Pulmonary artery endothelial cell (primary cell): ENCODE measurements at places on chromosomes 1 and 21. TPM values are rescaled to one million over a fixed set of nuclear protein-coding genes. Genes with fewer than 3 reads are reported as not detected.

GRCh38 chr1:169886422-169886821, 7.3 kb downstream of the SCYL3 start:
- no peak for DNase-seq

GRCh38 chr1:174968750-174969244, 30.9 kb upstream of the CACYBP start:
- DNase-seq = peak; percentile 17

DNA sequence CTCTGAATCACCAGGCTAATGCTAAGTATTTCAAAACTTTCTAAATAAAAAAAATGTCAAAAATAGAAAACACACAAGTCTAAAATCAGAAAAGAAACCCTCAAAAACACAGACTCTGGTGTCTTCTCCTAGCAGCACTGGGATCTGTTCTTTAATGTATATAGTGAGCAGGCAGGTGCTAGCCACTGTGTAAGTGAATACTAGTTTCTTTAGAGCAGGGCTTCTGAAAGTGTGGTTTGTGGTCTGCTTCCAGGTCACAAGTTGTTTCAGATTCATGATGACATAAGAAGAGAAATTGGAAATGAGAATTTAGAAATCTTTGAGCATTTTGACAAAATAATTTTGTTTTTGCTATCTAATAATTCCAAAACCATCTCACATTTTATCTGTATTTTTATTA, 763.1 kb downstream of the USP25 start:
- DNase-seq = no peak

- DNase-seq = no peak
Measured at GRCh38 chr1:85283475-85284199, 7.2 kb upstream of the BCL10 start.

DNA sequence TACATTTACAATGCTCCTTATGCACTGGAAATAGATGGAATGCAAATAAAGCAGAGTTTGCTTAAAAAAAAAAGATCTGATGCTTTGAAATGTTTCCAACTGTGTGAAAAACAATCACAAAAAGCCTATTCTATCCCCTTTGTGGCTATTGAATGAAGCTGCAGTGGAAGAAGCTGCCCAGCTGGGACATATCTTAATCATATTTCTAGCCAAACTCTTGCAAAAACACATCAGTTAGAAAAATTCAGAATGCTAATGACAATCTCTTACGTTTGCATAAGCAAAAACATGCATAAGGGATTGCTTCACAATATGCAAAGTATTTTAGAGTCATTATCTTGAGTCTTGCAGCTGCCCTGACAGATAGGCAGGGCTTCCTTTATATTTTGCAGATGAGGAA, 526.4 kb upstream of the USP24 start:
- no peak for DNase-seq

- DNase-seq = no peak
Measured at GRCh38 chr1:198297281-198297680, 140.5 kb downstream of the NEK7 start.

DNA sequence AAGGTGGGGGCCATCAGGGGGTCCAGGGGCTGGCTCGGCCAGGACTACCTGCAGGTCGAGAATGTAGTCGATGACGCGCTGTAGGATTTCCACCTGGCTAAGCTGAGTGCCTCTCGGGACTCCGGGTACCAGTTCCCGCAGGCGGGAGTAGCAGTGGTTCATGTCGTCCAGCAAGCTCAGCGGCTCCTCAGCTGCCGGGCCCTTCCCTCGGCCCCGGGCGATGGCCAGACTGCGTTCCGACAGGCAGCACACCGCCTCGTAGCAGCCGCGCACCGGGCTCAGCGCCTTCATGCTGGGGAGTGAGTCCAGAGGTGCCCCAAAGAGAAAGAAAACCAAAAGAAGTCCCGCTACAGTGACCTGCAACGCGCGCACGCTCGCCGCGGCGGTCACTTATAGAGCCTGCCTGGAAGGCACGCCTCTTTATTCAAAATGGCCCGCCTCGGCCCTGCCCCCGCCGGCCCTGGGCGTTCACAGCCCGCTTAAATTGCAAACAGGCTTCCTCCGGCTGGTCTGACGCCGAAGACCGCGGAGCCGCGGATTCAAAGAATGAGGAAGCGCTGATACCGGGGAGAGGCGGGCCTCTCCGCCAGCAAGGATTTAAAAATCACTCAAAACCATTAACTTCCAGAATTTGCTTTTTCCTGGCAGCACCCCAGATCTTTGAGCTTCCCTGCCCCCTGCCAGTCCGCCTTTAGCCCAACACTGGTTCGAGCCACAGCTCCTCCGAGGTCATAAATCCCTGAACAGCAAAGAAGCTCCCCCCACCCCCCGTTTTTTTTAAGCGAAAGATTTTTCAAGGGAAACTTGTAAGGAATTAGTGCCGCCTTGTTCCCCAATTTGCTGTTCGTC, at the start of gene ID3:
Gene ID3, minus strand, starts transcription at position 366 of the 849 bp plus-strand sequence. Its CDS starts 75 bp downstream, at position 291.
- DNase-seq = peak; percentile 91

GRCh38 chr1:11610629-11611180, 43.5 kb downstream of the FBXO2 start:
- DNase-seq = no peak

GRCh38 chr1:32967888-32968568, 3.4 kb upstream of the RNF19B start:
- no peak for DNase-seq

DNA sequence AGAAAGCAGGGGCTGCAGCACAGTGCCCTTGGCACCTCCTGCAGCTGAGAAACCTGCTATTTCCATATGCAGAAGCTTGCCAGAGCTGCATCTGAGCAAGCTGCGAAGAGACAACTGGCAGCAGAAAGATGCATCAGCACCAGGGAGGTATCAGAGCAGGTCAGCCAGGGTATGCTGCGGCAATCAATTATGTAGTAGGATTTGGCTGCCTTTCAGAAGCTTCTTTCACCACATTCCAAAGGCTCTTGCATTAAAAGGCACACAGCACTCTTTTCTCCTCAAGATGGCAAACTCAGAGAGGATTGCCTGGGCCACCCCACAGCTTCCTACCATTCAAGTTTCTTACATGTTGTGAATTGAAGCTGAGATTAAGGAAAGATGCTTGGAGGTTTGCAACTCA, 47.6 kb upstream of the RAP1A start:
- DNase-seq = no peak

GRCh38 chr1:184905601-184906322, 68.5 kb downstream of the NIBAN1 start:
- no peak for DNase-seq

- no peak for DNase-seq
Measured at GRCh38 chr1:247905910-247906503, 10.6 kb downstream of the OR2W3 start.

DNA sequence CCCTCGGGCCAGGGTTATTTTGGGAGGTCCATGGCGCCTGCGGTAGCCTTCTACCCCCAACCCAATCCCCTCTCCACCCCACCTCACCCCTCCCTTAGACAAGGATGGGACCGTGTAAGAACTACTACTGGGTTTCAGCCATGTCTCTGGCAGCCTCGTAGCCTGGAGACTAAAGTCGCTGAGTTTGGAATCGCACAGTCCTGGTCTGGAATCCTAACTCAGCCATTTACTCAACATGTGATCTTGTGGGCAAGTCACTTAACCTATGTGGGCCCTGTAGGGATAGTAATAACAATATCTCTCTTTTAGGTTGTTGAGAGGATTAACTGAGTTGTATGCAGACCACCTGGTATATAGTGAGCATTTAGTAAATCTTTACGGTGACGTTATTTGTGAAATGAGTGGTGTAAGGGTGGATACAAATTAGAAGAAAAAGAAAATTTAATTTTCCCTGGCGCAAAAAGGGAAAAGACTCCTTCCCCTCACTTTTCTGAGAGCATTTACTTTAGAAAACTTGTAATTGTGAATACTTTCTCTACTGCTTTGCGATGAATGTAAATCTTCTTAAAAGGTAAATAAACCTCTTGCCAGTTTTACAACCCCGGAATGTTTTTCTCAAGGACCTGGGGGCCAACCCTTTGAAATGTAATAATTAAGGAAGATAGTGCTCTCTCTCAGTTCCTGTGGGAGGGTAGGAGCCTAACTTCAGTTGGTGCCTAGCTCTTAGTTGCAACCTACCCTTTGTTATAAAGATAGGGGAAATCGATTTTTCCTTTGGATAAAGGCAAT, 615 bp upstream of the MRPS15 start:
- DNase-seq = no peak

GRCh38 chr1:93123201-93123783, 44.2 kb downstream of the MTF2 start:
- DNase-seq = peak; percentile 43

GRCh38 chr1:181318022-181318857, 165.1 kb upstream of the CACNA1E start:
- DNase-seq = no peak

DNA sequence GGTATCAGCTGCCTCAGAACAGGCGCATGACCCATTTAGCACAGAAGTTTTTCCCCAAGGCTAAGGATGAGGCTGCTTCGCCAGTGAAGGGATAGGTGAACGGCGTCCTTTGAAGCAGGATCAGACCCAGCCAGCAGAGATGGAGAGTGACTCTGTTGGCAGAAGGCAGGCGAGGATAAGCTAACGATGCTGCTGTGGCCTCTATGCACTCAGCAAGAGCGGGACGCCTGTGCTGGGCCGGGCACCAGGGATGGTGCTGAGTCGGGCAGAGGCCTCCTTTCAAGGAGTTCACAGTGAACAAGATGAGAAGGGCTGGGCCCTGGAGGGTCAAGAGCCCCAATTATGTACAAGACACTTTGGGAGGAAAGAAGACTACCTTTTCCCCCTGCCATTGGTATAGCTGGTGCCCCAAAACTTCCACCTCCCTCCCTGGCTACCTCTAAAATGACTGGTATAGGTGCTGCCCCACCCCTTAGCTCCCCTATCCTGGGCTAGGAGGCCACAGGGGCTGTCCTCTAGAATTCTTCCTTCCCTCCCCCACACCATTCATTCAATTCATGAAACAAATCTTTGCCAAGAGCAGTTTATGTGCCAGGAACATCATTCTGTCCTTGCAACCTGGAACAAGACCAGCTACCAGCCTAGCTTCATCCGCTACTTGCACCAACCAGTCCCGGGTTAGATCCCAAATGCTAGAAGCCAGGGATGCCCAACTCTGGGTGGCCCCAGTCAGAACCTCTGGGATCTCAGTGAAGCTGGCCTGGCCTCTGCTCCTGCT, 7.5 kb downstream of the XKR8 start:
- DNase-seq = no peak

SYT2 gene
- not detected in 2 replicates for total RNA-seq

ALX3 gene
- total RNA-seq = not detected in 2 replicates

EPS8L3 gene
- total RNA-seq = 0.26 TPM in 1 of 2 replicates, not detected in the other

HES4 gene
- total RNA-seq = 9.1 and 17.8 TPM in 2 replicates

OR2L13 gene
- not detected in 2 replicates for total RNA-seq

C1orf94 gene
- not detected in 2 replicates for total RNA-seq

OR2T29 gene
- total RNA-seq = not detected in 2 replicates
